ENCODE measurements at places on chromosomes 1 and 21.

DNA sequence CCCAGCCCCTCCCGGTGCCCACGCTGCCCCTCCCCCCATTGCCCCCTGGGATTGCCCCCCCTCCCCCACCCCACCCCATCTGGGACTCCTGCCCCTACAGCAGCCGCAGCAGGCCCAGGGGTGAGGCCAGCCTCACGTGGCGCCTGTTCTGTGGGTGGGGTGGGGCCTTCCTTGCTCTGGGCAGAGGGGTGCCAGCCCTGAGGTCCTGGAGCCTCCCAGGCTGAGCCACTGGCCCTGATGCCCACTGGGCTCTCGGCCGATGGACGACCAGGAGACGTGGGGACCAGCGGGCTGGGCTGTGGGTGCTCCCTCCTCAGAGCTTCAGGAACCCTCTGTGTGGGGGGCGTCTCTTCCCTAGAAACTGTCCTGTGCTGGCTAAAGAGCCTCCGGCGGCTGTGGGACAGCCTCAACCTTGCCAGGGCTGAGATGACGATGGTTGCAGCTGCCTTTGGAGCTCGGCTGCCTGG, 5.8 kb upstream of the C1orf159 start:
- no peak for DNase-seq

DNA sequence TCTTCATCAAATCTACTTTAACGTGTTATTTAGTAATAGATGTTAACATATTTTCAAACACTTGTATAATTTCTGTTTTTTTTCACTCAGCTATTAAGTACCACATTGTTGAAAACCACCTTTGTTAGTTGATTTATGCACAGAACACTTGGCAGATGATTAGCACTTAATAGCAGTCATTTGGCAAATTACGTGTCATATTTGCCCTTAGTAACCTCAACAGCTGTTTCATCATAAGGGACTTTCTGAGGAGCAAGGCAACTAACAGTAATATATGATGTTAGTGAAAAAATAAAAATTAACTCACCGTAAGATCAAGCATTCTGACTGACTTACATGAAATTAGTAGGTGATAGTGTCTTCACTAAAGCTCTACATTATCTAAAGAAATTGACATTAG, 186.4 kb downstream of the HMCN1 start:
- DNase-seq: no peak

DNA sequence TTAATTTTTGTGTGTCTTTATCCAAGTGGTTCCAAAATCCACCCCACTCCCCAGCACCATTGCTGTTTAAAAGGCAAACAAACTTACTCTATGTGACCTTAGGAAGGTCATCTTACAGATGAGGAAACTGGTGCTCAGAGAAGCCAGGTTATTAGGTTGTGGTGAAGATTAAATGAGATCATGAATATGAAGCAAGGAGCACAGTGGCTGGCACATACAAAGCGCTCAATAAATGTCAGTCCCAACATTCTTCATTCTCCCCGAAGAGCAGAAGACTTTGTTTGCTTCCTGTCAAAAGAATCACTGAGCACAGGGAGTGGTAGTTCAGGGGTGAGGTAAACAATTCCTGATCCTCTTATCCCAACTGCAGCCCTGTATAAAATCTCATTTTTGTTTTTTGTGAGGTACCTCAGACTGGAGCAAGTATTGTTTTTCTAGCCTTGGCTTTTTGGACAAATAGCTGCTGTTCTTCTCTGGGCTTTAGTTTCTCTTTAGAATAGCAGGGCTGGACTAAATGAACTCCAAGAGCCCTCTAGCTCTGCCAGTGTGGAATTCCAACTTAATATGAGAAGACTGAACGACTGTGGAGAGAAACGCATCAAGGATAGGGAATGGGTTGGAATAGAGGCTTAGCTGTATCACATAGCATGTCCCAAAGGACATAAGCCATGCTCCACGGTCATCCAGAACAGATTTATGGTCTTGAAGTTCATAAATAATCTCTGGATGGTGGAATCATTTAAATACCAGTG, 455.3 kb upstream of the USP24 start:
- DNase-seq: no peak

- no peak for DNase-seq
These were observed 755 bp downstream of the FBXO42 start for GRCh38 chr1:16351456-16351993.

DNA sequence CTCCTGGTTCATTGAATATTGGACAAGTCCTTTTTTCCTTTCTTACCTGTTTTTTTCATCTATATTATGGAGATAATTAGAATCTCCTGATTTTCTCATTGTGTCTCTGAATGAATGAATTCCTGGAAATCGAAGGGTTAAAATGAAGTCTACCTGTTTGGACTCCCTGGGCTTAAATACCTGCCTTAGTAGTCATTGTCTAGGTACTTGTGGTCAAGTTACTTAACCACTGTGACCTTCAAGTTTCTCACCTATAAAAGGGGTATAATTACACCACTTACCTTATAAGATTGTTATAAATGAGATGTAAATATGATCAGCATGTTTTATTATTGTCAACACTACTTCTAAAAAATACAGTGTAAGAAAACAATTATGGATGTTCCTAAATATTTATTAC, 9.0 kb upstream of the TBX19 start:
- no peak for DNase-seq

GRCh38 chr1:104468282-104468681, 718.6 kb downstream of the AMY1C start:
- no peak for DNase-seq

DNA sequence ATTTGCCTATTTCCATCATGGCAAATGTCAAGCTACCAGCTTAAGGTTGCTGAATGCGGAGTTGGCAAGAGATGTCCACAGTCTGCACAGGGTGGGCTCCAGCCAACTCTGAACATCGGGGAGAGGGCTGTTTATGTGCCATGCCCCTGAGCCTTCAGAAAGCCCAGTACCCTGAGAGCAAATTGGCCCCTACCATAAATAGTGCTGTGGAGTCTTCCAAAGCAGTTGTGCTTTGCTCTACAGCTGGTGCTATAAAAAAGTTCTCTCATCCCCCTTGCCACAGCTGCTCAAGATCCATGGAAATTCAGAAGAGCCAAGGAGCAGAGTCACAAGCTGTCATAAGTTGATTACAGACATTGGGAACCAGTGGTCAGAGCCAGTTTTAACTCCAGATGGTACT, 85.6 kb upstream of the CLDN14 start:
- no peak for DNase-seq

- DNase-seq: no peak
These were observed 118.5 kb downstream of the HLX start for GRCh38 chr1:220997791-220998190.

DNA sequence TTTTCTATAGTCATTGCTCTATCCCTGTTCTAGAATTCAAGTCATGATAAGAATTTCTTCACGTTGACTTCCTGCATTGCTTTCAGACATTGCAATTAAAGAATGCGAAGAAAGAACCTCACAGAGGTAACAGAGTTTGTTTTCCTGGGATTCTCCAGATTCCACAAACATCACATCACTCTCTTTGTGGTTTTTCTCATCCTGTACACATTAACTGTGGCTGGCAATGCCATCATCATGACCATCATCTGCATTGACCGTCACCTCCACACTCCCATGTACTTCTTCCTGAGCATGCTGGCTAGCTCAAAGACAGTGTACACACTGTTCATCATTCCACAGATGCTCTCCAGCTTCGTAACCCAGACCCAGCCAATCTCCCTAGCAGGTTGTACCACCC, 10.6 kb downstream of the APCS start:
- DNase-seq: no peak

DNA sequence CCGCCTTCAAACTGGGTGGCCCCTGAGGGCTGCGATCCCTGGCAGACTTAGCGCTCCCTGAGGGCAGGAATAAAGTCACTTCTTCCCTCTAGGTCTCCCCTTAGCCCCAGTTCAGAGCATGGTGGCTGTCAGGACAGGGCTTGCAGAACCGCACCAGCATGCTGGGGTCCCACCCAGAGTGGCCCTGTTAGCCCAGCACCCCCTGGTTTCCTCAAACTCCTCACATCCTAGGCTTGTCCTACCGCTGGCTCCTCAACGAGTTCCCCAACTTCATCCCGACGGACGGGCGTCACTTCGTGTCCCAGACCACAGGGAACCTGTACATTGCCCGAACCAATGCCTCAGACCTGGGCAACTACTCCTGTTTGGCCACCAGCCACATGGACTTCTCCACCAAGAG, 15.8 kb downstream of the CNTN2 start:
- DNase-seq: no peak

GRCh38 chr1:16921391-16922185, at the start of gene CROCC:
TSS of gene CROCC (plus strand) at chr1:16921931. CDS start at chr1:16922019, 88 bp downstream.
- peak; percentile 24 for DNase-seq

DNA sequence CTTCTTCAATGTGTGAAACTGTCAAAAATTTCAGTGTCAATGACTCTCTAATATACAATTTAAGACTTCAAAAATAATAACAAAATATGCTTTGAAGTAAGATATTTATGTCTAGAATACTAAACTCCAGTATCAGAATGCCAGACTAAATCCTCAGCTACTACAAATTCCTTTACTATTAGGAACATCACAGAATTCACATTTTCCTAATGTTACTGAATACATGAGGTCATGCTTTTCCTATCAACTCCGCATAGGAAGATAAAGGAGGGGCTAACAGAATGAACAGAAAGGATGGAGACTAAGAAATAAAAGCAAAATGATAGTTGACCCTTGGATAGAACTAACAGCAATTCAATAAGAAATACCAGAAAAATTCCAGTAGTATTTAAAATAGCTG, 292.7 kb downstream of the SDCCAG8 start:
- no peak for DNase-seq

DNA sequence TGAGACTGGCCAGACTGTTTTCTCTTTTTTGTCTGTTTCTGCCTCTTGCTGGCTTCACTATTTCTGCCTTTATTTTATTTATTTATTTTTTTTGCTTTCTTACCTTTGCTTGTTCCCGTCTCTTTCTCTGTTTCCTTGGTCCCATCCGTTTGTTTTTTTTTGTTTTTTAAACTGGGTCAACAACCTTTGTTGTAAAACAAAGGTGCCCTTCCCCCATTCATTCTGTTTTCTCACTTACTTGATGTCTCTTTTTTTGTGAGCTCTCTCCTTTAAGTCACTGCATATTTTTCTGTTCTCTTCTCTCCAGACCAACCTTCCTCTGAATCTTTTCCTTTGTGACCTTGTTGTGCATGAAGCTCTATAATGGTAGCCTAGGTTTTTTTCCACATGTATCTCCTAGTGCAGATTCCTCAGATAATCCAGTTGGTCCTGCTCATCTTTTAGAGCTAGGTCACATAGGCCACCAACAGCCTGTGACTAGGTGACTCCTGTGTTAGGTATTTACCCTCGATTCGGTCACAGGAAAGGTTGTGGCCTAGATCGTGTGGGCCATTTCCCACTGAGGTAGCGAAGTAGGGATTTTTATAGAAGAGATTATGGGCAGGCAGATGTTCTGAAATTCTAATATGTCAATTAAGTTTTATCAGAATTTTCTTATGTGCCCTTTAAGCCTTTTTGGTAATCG, 15.9 kb downstream of the GNAI3 start:
- no peak for DNase-seq

DNA sequence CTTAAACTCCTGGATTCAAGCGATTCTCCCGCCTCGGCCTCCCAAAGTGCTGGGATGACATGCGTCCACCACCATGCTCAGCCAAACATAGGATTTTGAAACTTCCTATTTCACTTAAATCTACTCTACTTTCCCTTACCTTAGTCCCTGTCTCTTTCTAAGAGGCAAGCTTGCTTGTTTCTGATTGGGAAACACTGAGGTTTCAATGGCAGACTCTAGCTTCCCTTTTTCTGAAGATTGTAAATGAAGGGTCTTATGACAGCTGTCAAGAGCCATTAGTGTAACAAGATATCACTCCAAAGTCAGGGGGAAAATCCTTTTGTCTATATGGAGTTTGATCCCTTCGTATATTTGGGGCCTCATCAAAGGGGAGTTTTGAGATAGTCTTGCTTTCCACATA, 23.5 kb upstream of the LMO4 start:
- no peak for DNase-seq

DNA sequence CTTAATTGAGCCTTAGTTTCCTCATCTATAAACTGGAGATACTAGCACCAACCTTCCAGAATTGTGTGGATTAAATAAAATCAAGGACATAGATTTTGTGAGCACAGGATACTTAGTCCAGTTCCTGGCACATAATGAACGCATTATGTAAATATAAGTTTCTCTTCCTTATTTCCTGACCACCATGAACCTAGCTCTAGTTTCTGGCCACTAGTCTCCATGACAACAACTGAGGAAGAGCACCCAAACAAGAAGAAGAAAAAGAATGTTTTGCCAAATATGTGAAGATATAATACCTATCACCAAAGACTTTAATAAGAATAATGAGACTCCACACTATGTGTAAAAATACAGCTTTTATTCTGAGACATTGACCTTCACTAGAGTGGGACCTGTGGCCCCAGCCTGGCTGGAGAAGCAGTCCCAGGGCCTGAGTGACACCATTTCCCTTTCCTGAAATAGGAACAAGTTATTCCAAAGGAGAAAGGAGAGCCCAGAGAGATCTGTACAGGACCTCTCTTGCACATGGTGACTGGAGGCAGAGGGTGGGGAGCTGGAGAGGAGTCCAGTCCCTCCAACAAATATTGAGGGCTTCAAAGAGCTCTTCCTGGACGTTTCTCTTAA, 940 bp upstream of the USF1 start:
- DNase-seq: no peak

DNA sequence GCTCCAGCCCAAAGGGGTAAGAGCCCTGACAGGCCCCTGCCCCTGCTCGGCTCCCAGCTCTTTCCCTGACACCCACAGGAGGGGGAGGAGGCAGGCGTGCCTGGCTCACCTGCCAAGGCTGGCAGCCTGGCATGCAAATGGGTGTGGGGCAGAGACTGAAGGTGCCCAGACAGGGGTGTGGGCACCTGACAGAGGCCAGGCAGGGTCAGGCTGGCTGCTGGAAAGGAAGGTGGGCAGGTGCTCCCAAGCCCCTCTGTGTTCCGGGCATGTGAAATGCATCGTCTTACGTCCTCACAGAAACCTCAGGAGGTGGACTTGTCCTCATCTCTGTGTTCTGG, 19.4 kb upstream of the CASZ1 start:
- no peak for DNase-seq

GRCh38 chr1:44275991-44276405, 62.7 kb downstream of the DMAP1 start:
- no peak for DNase-seq

DNA sequence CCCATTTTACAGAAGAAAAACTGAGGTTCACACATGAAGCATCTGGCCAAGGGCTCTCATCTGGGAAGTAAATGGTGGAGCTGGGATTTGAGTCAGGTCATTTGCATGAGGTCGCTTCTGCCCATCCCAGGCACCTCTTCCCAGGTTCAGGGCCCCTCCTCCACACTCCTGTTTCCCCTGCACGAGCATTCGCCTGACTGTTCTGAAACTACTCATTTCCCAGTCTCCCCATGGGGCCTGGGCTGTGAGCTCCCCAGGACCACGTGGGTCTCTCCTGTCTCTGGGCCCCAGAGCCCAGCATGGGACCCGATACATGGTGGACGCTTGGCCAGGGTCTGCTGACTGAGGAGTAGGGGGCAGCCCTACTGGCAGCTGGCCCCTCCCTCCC, 360.8 kb downstream of the MATN1 start:
- DNase-seq: no peak

DNA sequence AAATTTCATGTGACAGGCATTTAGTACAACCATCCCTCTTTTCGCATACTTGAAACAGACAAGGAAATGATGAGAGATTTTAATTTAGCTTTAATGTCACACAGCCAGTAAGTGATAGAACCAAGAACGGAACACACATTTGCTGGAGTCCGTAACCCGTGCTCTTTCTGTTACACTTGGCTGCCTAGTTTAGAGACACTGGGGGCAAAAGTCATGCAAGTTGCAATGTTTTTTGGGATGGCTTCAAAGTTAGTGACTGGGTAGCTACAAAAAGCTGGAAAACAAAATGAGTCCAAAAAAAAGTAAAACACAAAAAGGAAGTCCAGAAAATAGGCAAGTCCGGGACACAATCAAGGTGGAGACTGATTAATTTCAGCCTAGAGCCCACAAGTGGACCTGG, 5.9 kb downstream of the NID1 start:
- no peak for DNase-seq

All from immature natural killer cell (primary cell).